ENCODE measurements at places on chromosomes 3 and 15. TPM values are rescaled to one million over a fixed set of nuclear protein-coding genes. Genes with fewer than 3 reads are reported as not detected.

SCN11A gene
- total RNA-seq, result not detected

CAMP gene
- not detected for total RNA-seq

DNA sequence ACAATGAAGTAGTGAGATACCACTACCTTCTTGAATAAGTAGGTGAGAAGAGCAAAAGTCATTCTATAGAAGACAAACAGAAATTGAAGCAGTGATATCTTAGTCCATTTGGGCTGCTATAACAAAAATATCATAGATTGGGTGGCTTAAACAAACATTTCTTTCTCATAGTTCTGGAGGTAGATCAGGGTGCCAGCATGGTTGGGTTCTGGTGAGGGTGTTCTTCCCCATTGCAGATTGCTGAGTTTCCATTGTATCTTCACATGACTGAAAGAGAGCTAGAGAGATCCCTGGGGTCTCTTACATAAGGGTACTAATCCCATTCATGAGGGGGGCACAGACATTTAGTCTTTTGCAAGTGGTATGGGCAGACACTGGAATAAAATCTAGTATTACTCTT, 32.9 kb upstream of the IFT57 start:
- no peak for DNase-seq

DNA sequence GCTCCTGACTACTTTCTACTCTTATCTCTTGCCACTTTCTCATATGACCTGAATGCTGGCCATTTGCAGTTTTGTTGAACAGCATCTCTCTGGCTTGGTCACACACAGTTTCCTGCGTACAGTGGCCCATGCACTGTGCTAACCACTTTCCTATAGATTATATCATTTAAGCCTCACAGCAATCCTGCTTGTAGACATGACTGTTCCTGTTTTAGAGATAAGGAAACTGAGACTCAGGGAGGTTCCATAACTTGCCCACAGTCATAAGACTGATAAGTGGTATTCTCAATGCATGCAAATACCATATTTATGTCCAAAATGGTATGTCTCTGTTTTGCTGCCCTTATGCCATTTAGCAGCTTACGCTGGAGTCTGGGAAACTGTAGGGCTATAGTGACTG, 229.5 kb downstream of the NR1D2 start:
- DNase-seq, result no peak

DNA sequence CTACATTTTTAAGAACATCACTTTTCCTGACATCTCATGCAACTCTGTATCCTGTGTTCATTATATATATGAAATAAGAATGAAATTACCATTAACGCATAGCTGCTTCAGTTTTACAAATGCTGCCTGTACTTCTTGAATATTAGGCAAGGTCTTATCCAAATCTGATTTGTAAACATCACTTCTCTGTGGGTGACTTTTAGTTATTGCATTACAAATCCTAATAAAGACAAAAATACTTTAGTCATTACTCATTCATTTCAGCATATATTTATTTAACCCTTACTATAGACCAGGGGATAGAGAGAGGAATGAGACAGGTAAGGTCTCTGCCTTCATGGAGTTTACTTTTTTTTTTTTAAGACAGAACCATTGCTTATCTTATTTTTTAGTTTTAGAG, 36.8 kb downstream of the MTMR10 start:
- DNase-seq, result no peak

DNA sequence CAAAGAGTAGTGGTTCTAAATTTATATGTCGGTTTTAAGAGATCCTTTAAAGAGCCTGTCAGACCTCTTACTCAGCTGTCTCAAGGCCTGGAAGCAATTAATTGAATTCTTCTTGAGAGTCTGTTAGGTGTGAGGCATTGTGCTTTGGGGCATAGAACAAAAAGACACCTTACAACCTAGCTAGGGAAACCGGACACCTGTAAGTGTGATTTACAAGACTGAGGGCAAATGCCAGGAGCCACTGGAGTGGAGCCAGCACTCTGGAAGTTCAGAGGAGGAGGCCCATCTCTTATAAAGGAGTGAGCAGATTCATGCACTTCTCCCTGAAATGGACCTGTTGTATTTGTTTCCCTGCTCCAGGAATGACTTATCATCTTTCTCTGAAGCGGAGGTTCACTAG, 97.7 kb upstream of the NUDT16 start:
- DNase-seq, result no peak

GRCh38 chr3:152051501-152052404, 178.3 kb downstream of the SUCNR1 start:
- DNase-seq, result no peak

DNA sequence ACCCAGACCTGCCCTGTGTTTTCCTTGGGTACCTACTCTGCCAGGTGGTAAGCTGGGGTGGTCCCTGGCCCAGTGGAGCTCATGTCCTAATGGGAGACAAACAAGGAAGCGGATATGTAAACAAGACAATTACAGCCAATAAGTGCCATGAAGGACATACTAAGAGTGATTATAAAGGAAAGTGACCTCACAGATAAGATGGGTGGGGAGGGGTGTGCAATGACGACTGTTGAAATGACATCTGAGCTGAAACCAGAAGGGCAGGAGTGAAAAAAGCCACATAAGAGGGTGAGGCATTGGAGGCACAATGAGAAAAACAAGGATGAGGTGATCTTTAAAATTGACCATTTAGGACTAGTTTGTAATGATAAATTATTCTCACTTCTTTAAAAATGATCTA, 336.2 kb upstream of the IL12A start:
- DNase-seq, result no peak

DNA sequence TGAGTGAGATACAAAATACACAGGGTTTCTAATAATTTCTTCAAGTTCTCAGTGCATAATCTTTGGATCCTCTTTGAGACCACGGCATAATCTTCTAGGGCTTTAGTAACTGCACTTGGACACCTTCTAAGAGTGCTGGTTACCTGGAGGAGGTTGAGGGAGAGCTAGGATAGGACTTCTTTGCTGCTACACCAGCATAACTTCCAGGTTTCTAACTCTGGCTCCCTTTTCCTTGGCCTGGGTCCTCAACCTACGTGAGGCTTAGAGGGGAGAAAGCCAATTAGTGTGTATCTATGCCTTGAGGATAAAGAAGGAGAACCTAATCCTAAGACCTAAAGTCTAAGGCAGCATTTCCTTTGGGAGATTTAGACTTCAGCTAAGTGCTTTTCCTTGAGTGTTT, 184.8 kb downstream of the LSAMP start:
- no peak for DNase-seq

DNA sequence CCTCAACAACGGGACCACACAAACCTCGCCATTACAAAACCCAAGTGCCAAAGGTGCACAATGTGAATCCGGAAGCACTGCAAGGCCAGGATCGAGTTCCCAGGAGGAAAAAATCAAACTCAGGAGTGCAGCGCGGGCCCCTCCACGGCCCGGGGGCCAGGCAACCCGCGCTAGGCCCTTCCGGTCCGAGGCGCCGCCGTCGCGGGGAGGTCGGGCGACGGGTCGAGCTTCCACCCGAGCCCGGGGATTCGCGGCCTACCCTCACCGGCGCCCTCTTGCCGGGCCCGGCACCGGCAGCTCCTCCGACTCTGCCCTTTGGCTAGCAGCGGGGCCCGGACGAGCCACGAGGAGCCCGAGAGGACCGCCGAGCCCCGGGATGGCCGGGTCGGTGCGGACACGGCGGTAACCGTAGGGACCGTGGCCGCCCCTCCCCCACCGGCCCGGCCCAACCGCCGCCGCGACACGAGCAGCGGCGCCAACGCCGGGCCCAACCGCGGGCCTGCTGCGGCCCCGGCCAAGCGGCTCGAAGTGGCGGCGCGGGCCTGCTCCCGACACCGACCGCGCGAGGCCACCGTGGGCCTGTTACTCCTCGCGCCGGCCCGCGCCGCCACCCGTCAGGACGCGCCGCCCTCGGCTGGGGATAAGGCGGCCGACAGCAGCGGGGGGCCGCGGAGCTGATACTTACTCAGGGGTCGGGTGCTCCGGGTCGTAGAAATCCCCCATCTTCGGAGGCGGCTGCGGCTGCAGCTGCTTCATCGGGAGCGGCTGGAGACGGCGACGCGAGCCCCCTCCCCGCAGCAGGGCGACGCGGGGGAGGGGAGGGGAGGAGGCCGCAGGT, 525 bp downstream of the SETD2 start:
- DNase-seq, result peak; percentile 31

DNA sequence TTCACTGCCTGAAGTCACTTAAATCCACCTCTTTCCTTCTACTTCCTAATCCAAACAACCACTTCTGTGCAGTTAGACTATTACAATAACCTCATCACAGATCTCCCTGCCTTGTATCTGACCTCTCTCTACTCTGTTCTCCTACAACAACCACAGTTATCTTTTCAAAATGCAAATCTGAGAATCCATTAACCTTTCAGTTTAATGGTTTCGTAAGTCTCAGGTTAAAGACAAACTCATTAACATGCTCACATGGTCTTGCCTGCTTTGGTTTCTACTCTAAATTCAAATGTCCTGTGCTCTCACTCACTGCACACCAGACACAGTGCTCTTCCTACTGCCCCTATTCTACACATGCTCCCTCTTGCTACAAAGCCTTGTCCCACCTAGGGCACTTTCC, 406.5 kb upstream of the THBS1 start:
- no peak for DNase-seq

GRCh38 chr15:73955861-73956742, 29.8 kb downstream of the LOXL1 start:
- no peak for DNase-seq
